ENCODE measurements at places on chromosomes 5 and 9.

- DNase-seq, result no peak
Observed at GRCh38 chr9:4114569-4115505, 185.0 kb downstream of the GLIS3 start.

DNA sequence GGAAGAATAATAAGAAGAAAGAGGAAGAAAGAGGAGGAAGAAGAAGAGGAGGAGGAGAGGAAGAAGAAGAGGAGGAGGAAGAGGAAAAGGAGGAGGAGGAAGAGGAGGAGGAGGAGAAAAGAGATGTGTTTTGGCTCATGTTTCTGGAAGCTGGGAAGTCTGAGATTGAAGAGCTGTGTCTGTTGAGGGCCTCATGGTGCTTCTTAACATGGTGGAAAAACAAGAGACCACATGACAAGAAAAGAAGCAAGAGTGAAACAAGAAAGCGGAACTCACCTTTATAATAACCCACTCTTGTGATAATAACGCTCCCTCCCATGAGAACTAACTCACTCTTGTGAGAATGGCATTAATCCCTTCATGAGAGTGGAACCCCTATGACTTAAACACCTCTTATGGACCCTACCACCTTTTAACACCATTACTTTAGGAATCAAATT, 36.1 kb upstream of the RANBP6 start:
- no peak for DNase-seq

GRCh38 chr9:111630182-111630963, 761 bp upstream of the DNAJC25 start:
- no peak for DNase-seq

- peak; percentile 40 for DNase-seq
Observed at GRCh38 chr5:131382407-131383395, 118.8 kb downstream of the CDC42SE2 start.

- DNase-seq, result no peak
Observed at GRCh38 chr5:141641634-141642267, 5.0 kb downstream of the RELL2 start.

DNA sequence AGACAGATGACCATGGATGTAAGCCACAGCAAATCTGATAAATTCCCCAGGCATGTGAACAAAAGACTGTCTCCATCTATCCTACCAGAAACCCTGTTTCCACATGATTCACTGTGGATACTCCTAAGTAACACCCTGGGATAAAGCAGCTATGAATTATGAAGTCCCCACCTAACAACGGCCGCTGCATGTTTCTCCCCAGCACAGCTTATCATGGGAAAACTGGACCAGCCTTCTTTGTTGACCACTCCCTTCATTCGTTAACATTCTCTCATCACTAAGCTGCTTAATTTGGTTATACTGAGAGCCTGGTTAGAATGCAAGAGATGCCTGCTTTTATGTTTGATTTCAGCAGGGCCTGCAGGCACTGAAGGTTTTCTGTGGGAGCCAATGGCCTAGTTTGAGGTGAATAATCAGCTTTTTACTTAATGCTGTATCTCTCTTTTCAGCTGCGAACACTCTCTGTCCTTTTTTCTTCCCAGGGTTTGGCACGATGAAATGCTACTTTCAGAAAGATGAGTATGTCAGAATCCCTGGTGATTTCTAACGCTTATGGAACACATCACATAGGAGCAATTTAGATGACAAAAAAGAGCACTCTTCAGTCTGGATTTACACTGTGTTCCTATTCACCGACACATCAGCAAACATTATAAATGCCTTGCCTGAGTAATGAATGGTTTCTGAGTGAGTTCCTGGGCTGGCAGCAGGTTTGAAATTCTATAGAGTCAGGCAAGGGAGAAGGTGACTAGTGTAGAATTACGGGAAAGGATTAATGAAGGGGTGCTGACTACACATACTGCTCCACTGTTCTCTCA, 318.4 kb upstream of the ZNF608 start:
- DNase-seq, result no peak

Measured in stimulated activated CD4-positive, alpha-beta T cell treated with anti-CD3 and anti-CD28 coated beads, Interleukin-1b, Interleukin-23, amount 100 ng/mL, for 48 hours (primary cell).